ENCODE measurements at places on chromosomes 11 and 22.

- peak; percentile 62 for DNase-seq
Observed at GRCh38 chr11:121482231-121483129, 29.7 kb upstream of the SORL1-AS1 start.

DNA sequence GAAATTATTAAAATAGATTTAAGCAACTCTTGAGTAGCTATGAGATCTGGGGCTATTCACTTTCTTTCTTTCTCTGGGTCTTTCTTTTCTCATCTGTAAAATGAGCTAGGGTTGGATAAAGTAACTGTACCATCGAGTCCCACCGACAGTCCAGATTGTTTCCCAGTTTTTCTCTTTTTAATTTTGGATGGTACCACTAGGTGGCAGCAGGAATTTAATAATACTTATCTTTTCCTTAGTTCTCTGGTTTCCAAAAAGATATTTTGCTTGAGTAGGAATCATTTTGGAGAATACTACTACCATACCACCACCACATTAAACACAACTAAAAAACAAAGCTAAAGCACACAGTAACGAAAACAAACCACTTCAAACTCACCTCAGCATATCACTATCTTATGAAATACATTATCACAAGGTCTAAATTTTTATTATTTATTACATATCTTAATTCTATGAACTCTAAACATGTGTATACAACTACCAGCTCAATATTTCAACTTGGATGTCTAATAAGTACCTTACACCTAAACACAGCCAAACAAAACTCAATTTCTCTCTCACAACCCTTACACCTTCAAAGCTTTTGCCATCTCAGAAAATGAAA lies 584.0 kb downstream of the KCNA4 start:
- no peak for DNase-seq

- DNase-seq = no peak
Observed at GRCh38 chr11:120305286-120305685, 19.8 kb upstream of the TLCD5 start.

GRCh38 chr11:77069969-77070582 lies 3.3 kb downstream of the CAPN5 start:
- no peak for DNase-seq

GRCh38 chr22:20011123-20011992 lies 5.3 kb downstream of the ARVCF start:
- DNase-seq = no peak

DNA sequence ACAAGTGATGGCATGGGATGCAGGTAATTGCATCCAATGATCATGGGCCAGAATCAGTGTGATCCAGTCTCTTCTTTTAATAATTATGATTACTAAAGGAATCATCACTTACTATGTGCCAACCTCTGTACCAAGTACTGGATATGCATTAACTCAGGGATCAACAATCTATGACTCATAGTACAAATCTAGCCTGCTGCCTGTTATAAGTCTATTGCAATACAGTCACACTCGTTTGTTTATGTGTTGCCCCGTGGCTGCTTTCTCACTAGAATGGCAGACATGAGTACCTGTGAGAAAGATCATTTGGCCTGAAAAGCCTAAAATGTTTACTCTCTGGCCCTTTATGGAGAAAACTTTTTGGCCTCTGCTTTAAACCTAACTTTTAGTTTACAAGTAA lies 45.0 kb downstream of the OR6Q1 start:
- no peak for DNase-seq

DNA sequence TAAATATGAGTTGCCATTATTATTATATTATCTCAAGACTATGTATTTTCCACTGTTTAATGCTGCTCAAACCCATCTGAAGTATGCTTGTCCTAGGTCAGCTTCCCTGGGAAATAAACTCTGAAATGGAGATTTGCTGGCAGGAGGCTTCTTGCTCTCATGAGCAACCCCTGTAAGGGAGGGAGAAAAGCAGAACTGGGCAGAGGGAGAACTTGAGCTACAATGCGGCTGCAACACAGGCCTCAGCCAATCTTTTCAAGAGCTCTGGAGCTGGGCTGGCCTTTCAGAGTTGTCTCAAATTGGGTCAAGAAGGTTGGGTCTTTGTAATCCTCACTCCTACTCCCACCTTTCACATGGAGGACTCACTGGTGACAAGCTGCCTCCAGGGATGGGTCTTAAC lies 412.6 kb downstream of the TENM4 start:
- DNase-seq = no peak

GRCh38 chr11:74951226-74951625 lies 2.2 kb downstream of the SPCS2 start:
- DNase-seq = no peak

- DNase-seq = no peak
Observed at GRCh38 chr22:49210606-49211005, 617.1 kb downstream of the BRD1 start.

GRCh38 chr22:35037089-35037488 lies 28.9 kb upstream of the ISX start:
- no peak for DNase-seq

GRCh38 chr11:37422511-37422910 lies 824.5 kb upstream of the RAG2 start:
- no peak for DNase-seq

- DNase-seq = peak; percentile 59
Observed at GRCh38 chr22:25081409-25081824, 118.2 kb upstream of the CRYBB3 start.

DNA sequence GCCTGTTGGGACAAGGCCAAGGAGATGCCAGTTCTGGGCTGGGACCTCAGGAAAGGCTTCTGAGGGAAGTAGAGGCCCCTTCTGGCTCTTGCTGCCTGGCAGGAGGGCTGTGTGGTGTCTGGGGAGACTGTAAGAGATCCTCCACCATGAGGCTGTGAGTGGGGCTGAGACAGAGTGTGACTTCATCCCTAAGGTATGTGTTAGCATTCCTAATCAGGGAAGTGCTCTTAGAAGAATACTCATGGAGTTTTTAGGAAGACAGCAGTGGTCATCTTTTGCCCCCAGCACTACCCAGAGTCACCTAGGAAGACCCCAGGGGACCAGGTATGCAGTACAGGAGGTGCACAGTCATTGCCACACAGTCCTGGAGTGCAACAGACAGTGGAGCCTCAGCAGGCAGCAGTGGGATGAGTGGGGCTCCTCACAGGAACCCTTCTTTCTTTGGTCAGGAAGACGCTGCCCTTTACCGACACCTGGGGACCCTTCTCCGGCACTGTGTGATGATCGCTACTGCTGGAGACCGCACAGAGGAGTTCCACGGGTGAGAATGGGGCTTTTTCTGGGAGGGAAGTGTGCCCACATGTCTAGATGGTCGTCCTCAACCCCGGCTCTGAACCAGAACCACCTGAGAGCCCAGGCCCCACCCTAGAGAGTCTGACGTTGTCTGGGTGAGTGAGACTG lies 2.8 kb downstream of the RIC8A start:
- DNase-seq = no peak

GRCh38 chr11:17538731-17539130 lies 5.5 kb downstream of the USH1C start:
- no peak for DNase-seq

- DNase-seq = no peak
Observed at GRCh38 chr11:27705873-27706820, 5.9 kb upstream of the BDNF start.

DNA sequence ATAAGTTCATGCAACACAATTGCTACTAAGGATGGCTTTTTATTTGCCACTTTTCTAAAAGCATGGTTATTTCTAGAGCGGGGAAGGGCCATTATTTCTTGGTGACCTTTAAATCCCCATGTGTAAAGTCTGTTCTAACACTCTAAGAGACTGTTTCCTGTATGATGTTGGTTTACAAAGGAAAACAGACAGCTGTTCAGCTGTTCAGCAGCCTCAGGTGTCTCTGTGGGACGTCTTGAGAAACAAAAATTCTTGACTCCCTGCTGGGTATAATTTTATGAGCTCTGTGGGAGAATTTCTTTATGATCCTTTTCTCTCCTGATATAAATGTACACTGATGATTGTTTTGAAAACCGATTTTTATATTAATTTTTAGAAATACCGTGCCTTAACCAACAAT lies 13.9 kb downstream of the MUC15 start:
- DNase-seq = no peak

GRCh38 chr22:39177791-39178190 lies 25.3 kb upstream of the CBX7 start:
- no peak for DNase-seq

DNA sequence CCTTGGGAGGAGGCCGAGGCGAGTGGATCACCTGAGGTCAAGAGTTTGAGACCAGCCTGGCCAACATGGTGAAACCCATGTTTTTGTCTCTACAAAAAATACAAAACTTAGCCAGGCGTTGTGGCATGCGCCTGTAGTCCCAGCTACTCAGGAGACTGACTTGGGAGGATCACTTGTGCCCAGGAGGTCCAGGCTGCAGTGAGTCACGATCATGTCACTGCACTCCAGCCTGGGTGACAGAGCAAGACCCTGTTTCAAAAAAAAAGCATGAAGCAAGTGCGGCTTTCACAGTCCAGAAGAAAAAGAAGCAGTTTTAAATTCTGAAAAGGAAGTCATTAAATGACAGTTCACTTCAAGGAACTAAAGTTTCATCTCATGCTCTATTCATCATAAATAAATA lies 7.1 kb upstream of the LTO1 start:
- DNase-seq = no peak

DNA sequence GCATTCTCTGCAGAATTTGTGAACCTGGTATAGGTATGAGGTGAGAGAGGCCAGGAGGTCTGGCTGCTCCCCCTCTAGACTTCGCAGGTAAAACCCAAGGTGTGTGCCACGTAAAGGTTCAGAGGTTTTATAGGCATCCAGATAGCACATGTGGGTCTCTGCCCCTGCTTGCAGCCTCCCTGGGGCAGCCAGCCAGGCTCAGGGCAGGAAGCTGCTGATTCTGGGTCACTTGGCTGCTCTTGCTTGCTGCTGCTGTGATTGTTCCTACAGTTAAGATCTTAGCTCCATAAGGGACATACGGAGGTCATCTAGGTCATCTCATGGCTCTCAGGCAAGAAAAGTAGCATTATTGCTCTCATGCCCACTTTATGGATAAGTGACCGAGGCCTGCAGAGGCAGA lies 30.2 kb downstream of the ZBTB16 start:
- no peak for DNase-seq

DNA sequence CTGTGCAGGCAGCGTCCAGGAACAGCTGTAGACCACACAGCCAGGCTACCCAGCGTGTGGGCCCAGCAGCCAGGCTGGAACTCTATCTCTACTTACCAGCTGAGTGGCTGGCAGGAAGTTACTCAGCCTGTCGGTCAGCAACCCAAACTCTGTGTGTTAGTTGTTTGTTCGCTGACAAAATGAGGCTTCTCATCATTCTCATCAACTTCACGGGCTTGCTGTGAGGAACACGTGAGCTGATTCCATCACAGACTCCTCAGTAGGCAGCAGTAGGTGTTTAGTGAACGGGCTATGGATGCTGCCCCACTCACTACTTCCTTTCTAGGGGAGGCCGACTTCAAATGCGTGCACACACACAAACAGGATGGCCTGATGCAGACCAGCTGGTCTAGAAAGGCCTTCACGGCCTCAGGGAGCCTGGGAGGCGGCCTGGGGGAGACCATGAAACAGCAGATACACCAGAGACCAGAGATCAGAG lies 830 bp upstream of the SPDYC start:
- DNase-seq = no peak

DNA sequence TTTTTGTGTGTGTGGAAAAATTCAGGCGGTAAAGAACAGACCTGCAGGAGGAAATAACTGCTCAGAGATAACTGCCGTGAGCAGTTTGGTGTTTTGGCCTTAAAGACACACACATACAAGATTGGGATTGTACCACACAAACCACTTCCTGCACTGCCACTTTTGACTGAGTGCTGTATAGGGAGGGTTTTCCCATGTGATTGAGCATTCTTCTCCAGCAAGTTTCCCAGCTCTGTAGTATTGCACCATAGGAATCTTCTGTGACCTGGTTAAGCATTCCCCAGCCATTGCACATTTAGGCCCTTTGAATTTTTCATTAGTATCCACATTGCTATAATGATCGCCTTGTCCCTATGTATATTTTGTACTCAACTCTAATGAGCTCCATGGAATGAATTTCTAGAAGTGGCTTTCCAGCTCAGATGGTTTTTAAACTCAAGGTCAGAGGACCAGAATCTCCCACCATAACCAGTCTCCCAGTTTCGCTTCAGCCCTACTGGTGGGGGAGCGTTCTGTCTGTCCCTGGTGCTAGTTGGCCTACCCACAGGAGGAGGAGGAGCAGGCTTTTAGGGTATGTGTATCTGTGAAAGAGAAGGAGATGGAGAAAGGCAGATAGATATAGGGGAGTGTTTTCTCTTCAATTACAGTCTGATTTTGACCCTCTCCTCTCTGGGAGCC lies 9.3 kb downstream of the CD82 start:
- no peak for DNase-seq

DNA sequence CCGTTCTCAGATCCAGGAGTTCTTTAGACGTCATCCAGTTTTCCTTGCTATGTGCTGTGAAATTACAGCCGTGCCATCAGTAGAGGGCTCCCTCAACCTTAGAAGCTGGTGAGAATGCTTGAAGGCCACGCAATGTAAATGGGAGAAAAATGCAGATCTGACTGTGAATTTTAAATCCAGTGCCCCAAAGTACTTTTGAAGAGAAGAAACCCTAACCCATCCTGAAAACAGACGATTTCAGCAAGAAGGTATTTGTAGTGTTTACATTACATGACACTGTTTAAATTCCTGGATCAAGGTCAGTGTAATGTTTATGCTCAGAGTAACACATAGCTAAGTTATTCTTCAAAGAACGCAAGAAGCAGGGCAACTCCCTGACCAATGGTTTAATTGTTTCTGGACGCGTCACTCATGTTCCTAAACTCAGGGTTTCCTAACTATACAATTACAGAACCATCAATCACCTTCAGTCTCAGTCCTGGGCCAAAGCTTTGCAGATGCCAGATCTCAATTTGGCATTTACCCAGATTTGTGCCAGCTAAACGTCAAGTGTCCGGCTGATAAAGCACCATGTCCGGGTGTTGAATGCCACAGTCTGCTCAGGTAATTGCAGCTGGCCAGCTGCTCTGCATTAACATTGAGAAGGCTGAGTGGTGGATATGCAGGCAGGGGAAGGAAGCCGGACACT lies 38.2 kb downstream of the ADAMTS8 start:
- no peak for DNase-seq

- peak; percentile 22 for DNase-seq
Observed at GRCh38 chr22:41565403-41566054, 4.7 kb downstream of the CSDC2 start.

- no peak for DNase-seq
Observed at GRCh38 chr11:116255321-116255953, 517.4 kb downstream of the BUD13 start.

DNA sequence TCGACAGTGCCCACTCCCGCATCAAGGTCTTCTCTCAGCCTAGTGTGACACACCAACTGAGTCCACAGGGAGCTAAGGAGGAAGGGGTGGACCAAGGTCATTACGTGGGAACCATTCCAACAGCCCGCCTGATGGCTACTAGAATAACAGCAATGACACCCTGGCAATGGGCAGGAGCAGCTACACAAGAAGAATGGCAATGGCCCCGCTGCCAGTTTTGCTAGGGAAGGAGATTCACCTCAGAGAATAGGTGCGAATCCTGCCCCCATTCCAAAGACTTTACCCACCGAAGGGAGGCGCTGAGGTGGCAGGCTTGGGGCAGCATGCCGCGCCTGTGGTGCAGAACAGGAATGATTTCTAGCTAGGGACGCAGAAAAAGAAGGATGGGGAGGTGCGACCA lies 9.1 kb downstream of the WT1 start:
- DNase-seq = no peak

GRCh38 chr11:82900277-82901164 lies at the start of gene PRCP:
Gene PRCP (minus strand): TSS chr11:82900430. CDS start chr11:82900402, 28 bp downstream.
- peak; percentile 94 for DNase-seq

All from activated naive CD8-positive, alpha-beta T cell treated with anti-CD3 and anti-CD28 coated beads, Interleukin-2, amount 50 U/mL, for 24 hours (primary cell).